ENCODE measurements at places on chromosomes 11 and 22. TPM values are rescaled to one million over a fixed set of nuclear protein-coding genes. Genes with fewer than 3 reads are reported as not detected.

DNA sequence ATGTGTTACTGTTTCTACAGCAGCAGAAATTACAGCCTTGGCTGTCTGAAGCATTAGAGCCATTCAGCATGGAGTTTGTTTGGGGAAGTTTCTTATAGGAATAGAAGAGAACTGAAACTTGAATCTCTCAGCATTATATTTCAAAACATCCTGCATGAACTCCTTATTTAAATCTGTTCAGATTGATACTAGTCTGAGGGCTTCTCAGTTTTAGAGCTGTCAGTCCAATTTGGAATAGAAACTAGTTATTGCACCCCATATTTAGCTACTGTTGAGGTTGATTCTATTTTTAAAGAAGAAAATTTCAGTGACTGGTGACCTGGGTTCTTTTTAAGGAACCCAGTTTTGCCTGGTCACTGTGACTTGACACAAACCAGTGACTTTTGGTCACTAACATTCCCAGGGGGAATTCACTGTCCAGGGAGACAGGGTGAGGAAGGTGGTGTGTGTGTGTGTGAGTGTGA, 126.0 kb upstream of the TTC12 start:
- H3K4me1 ChIP-seq, result peaks cover 23% of the 10 kb centered on the region
- no peaks in the 10 kb centered on the region for H3K27me3 ChIP-seq
- no peak overlapping the region for H3K4me3 ChIP-seq
- H3K27ac ChIP-seq, result no peak overlapping the region
- H3K36me3 ChIP-seq, result no peaks in the 10 kb centered on the region
- no peak for DNase-seq

GRCh38 chr11:87889126-87889525, 286.1 kb downstream of the RAB38 start:
- no peak for DNase-seq
- H3K4me3 ChIP-seq, result no peak overlapping the region
- H3K27ac ChIP-seq, result no peak overlapping the region
- H3K27me3 ChIP-seq, result no peaks in the 10 kb centered on the region
- no peaks in the 10 kb centered on the region for H3K36me3 ChIP-seq
- H3K4me1 ChIP-seq, result no peaks in the 10 kb centered on the region

- peaks cover 20% of the 10 kb centered on the region for H3K27me3 ChIP-seq
- DNase-seq, result no peak
- no peak overlapping the region for H3K27ac ChIP-seq
- H3K4me1 ChIP-seq, result no peaks in the 10 kb centered on the region
- H3K36me3 ChIP-seq, result no peaks in the 10 kb centered on the region
These were observed 41.7 kb upstream of the FGF3 start for GRCh38 chr11:69860796-69861445.

DNA sequence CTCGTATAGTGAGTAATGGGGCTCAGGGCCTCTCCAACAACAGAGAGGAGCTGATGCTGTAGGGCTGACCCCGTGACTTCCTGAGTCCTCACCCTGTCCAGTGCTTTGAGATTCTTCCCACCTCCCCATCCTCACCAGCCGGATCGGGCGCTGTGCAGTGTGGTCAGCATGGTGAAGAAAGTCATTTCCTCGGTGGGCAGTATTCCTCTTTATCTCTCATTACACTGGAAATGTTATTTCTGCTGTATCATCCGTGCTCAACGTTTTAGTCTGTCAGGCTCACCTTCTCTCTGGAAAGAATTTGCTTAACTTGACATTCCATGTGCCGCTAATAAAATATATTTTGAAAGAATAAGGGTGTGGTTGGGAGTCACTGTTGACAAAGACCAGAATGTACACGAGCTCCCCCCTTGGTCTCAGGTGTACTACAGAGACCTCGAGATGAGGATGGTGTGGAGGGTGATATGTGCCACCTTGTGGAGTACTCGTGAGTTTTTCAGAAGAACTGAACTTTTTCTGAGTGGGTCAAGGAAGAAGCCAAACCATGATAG, 25.7 kb upstream of the SCGB1A1 start:
- no peak overlapping the region for H3K4me3 ChIP-seq
- peaks cover 22% of the 10 kb centered on the region for H3K4me1 ChIP-seq
- no peaks in the 10 kb centered on the region for H3K27me3 ChIP-seq
- no peak for DNase-seq

DNA sequence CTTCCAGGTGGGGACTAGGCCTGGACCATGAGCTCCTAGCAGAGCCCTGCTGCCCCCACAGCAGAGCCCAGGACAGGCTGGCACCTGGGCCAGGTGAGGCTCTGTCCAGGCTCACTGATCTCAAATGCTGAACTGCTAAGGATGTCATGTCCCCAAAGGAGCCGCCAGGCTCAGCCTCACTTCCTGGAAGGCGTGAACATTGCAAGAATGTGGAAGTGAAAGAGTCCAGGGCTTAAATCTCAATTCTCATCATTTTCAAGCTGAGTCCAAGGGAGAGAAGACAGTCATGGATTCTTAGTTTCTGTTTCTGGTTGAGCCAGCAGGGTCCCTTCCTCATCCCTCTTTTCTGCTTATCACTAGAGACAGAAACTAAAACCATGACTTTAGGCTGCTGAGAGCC, 5.0 kb downstream of the ASCL2 start:
- H3K36me3 ChIP-seq, result no peaks in the 10 kb centered on the region
- H3K4me1 ChIP-seq, result peaks cover 12% of the 10 kb centered on the region
- no peak overlapping the region for H3K4me3 ChIP-seq
- peaks cover 55% of the 10 kb centered on the region for H3K27me3 ChIP-seq
- H3K27ac ChIP-seq, result peak overlapping the region; percentile 42

DNA sequence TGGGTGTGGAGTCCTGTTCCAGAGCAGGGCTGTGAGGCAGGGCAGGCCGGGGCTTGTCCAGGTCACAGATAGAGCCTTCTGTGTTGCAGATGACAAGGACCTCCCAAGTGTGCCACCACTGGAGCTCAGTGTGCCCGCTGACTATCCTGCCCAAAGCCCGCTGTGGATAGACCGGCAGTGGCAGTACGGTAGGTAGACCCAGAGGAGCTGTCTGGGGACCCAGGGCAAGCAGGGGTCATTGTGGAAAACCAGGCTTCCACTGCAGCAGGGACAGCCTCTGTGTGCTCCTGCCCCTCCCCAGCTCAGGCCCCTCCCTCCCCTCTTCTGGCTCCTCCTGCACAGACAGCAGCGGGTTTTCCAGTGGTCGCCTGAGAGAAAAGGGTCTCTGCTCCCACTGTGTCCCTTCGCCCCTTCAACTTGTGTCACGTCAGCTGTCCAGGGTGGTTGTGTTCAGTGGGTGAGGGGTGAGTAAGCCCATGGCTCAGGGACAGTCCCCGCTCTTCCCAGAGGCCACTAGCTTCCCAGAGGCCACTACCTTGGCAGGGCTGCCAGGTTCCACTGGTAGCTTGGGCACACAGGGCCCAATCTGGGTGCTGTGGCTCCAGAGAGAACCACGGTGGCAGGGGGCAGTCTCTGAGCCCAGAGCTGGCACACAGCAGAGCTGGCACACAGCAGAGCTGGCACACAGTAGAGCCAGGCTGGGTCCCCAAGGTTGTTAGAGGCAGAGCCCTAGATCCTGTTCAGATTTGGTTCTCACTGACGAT, 78.4 kb downstream of the MED15 start:
- no peak for DNase-seq
- no peak overlapping the region for H3K27ac ChIP-seq
- no peaks in the 10 kb centered on the region for H3K27me3 ChIP-seq
- H3K36me3 ChIP-seq, result peaks cover 72% of the 10 kb centered on the region

DNA sequence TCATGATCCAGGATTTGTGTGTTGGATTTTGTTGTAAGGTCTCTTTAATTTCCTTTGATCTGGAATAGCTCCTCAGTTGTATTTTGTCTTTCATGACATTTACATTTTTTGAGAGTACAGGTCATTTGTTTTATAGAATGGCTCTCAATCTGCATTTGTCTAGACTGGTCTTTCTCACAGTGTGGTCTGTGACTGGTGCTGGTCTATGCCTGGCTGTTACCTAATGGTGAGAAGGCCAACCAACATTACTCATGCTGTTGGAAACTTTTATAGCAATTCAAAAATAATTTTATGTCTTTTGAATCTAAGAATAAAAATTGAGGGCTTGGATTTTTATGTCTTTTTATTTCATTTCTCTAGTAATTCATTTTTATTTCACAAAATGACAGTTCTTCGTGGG, 3.9 kb upstream of the NCR3LG1 start:
- no peaks in the 10 kb centered on the region for H3K36me3 ChIP-seq
- peaks cover 12% of the 10 kb centered on the region for H3K4me1 ChIP-seq
- H3K27ac ChIP-seq, result no peak overlapping the region
- H3K4me3 ChIP-seq, result no peak overlapping the region
- no peak for DNase-seq

- H3K27me3 ChIP-seq, result no peaks in the 10 kb centered on the region
- no peak overlapping the region for H3K27ac ChIP-seq
- H3K36me3 ChIP-seq, result no peaks in the 10 kb centered on the region
- DNase-seq, result no peak
- no peak overlapping the region for H3K4me3 ChIP-seq
These were observed 112.6 kb downstream of the ARL14EP start for GRCh38 chr11:30435488-30435887.

GRCh38 chr22:38412435-38413084, 42.4 kb downstream of the KCNJ4 start:
- no peak for DNase-seq
- peaks cover 32% of the 10 kb centered on the region for H3K4me1 ChIP-seq
- H3K27me3 ChIP-seq, result peaks cover 3% of the 10 kb centered on the region

- H3K4me1 ChIP-seq, result no peaks in the 10 kb centered on the region
- DNase-seq, result no peak
- H3K27ac ChIP-seq, result no peak overlapping the region
- H3K4me3 ChIP-seq, result no peak overlapping the region
- no peaks in the 10 kb centered on the region for H3K36me3 ChIP-seq
These were observed 61.0 kb downstream of the OR5AK2 start for GRCh38 chr11:57049749-57050148.

- H3K36me3 ChIP-seq, result no peaks in the 10 kb centered on the region
- peaks cover 33% of the 10 kb centered on the region for H3K4me1 ChIP-seq
- H3K27me3 ChIP-seq, result peaks cover 13% of the 10 kb centered on the region
- DNase-seq, result no peak
- H3K27ac ChIP-seq, result no peak overlapping the region
These were observed 70.2 kb downstream of the TP53I11 start for GRCh38 chr11:44880511-44880910.

GRCh38 chr22:44583061-44583760, 85.2 kb upstream of the RTL6 start:
- H3K36me3 ChIP-seq, result no peaks in the 10 kb centered on the region
- no peak overlapping the region for H3K4me3 ChIP-seq
- H3K27ac ChIP-seq, result no peak overlapping the region
- DNase-seq, result no peak
- peaks cover 37% of the 10 kb centered on the region for H3K27me3 ChIP-seq

DNA sequence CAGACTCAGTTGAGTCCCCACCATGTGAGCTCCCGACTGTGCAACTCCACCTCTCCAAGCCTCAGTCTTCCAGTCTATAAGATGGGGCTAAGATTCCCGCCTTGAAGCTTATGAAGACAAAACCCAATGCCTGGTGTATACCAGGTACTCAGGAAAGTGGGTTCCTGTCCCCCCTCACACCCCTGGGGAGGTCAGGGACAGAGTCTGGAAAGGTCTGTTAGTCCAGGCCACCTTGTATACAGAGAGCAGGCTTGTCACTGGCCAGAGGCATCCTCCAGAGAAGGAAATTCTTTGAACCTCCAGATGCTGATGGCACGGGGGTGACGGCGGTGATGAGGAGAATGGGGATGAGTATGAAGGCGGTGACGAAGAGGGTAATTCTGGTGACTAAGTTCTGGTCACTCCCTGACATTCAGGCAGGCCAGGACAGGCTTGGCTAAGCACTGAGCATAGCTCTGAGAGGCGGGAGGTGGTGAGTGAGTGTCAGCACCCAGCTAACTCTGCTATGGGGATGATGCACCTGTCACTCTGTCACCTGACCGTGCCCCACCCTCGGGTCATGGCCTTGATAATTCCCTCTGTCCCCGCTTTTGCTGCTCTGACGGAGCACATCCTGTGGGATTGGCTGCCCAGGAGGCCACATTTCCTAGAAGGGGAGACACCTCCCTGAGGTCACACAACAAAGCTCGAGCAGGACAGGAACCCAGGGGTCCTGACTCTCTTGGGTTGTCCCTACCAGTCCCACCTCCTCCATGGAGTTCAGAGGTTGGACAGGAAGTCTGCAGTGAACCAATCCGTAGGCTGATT, 30.9 kb upstream of the CSNK1E start:
- H3K27ac ChIP-seq, result peak overlapping the region; percentile 42
- no peak overlapping the region for H3K4me3 ChIP-seq
- peak; percentile 36 for DNase-seq
- H3K36me3 ChIP-seq, result peaks cover 3% of the 10 kb centered on the region
- H3K4me1 ChIP-seq, result peaks cover 26% of the 10 kb centered on the region
- no peaks in the 10 kb centered on the region for H3K27me3 ChIP-seq

GRCh38 chr11:113263458-113264259, 50.7 kb upstream of the TTC12 start:
- no peaks in the 10 kb centered on the region for H3K27me3 ChIP-seq
- no peak overlapping the region for H3K4me3 ChIP-seq
- DNase-seq, result no peak
- no peak overlapping the region for H3K27ac ChIP-seq
- peaks cover 24% of the 10 kb centered on the region for H3K4me1 ChIP-seq
- H3K36me3 ChIP-seq, result peaks cover 21% of the 10 kb centered on the region

DNA sequence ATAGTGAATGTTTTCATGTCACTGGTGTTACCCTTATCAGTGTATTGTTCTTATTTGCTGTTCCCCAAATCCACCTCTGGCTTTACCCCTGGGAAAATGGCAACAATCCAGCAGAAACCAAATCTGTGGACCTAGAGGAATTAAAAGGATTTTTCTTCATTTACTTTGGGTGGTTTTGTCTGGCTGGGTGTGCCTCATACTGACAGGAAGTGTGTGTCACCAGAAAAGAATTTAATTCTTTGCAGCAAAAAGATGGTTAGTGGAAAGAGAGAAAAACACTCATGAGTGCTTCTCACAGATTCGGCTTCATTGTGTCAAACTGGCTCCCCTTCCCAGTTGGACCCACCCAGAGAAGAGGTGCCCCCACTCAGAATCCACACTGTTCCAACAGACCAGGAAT, 38.9 kb downstream of the FZD4 start:
- peak; percentile 90 for DNase-seq
- H3K27ac ChIP-seq, result peak overlapping the region; percentile 95
- no peaks in the 10 kb centered on the region for H3K27me3 ChIP-seq
- H3K4me3 ChIP-seq, result no peak overlapping the region

The DCDC1 gene
- total RNA-seq, result 0.18 TPM

The MS4A7 gene
- total RNA-seq, result 7.4 TPM

The VPREB3 gene
- 0.40 TPM for total RNA-seq

The NLRP10 gene
- total RNA-seq, result not detected

The RCE1 gene
- 9.9 TPM for total RNA-seq

The ADM2 gene
- total RNA-seq, result 0.40 TPM

The HIC2 gene
- 4.2 TPM for total RNA-seq

The DUSP8 gene
- 1.5 TPM for total RNA-seq

The BRSK2 gene
- 0.44 TPM for total RNA-seq
